Endodermal cell (in vitro differentiated cells): ENCODE measurements at places on chromosomes 1 and 21. TPM values are rescaled to one million over a fixed set of nuclear protein-coding genes. Genes with fewer than 3 reads are reported as not detected.

The FMN2 gene
- 27.2 to 32.5 TPM (median 32.0 TPM) in 3 replicates for total RNA-seq

DNA sequence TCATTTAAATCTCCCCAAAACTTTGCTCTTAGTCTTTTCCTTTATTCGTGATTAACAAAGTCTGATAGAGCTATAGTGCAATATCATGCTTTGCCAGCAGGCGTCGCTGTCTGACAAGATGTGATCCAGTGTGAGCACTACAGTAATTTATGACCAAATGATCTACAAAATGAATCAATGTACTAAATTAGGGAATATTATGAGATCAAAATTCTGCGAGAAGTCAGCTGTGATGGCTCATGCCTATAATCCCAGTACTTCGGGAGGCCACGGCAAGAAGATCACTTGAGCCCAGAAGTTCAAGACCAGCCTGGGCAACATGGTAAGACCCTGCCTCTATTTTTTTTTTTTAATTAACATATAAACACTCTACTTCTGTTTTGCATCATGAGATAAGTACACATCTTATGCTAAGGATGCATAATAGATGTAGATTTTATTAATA, 3.6 kb upstream of the SPSB1 start:
- DNase-seq: peak; percentile 91
- H3K4me3 ChIP-seq: no peak overlapping the region
- no peaks in the 10 kb centered on the region for H3K36me3 ChIP-seq
- no peak overlapping the region for H3K27ac ChIP-seq
- H3K4me1 ChIP-seq: no peaks in the 10 kb centered on the region

DNA sequence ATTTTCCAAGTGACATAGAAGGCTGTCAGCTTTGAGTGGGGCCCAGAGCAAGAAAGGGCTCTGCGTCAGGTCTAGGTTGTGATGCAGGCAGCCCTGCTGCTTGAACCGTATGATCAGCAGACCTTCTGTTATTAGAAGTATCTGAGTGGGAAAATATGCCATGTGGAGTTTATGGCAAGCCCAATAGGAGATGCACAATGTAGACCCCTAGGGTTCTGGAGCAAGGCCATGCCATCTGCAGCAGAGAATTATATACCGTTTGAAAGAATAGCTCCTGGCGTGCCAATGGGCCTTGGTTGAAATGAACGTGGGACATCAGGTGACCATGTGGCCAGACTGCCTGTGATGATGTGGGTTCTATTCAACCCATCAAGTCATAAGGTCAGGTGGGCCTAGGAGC, 44.1 kb upstream of the ZBTB18 start:
- DNase-seq: no peak
- H3K4me1 ChIP-seq: no peaks in the 10 kb centered on the region
- no peak overlapping the region for H3K27ac ChIP-seq

- H3K4me1 ChIP-seq: no peaks in the 10 kb centered on the region
- no peak overlapping the region for H3K4me3 ChIP-seq
Measured at GRCh38 chr1:105865546-105865945, 1190.9 kb upstream of the PRMT6 start.

DNA sequence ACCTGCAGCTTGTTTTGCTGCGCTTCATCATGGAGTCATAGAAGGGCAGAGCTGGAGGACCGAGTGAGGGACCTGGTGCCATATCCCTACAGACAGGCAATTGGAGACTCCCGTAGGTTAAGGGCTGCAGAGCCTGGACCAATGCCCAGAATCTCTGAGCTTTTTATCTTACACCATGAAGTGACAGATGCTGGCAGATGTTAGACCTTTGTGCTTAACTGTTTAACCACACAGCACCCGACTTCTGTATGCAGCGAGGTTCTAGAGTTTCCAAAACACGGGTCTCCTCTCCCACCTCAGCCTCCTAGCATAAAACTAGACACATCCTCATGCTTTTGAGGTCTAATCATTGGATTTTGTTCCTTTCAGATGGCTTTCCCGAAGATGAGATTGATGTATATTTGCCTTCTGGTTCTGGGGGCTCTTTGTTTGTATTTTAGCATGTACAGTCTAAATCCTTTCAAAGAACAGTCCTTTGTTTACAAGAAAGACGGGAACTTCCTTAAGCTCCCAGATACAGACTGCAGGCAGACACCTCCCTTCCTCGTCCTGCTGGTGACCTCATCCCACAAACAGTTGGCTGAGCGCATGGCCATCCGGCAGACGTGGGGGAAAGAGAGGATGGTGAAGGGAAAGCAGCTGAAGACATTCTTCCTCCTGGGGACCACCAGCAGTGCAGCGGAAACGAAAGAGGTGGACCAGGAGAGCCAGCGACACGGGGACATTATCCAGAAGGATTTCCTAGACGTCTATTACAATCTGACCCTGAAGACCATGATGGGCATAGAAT, 47.6 kb downstream of the B3GALT5 start:
- H3K27me3 ChIP-seq: no peaks in the 10 kb centered on the region
- DNase-seq: peak; percentile 60
- H3K4me1 ChIP-seq: no peaks in the 10 kb centered on the region

DNA sequence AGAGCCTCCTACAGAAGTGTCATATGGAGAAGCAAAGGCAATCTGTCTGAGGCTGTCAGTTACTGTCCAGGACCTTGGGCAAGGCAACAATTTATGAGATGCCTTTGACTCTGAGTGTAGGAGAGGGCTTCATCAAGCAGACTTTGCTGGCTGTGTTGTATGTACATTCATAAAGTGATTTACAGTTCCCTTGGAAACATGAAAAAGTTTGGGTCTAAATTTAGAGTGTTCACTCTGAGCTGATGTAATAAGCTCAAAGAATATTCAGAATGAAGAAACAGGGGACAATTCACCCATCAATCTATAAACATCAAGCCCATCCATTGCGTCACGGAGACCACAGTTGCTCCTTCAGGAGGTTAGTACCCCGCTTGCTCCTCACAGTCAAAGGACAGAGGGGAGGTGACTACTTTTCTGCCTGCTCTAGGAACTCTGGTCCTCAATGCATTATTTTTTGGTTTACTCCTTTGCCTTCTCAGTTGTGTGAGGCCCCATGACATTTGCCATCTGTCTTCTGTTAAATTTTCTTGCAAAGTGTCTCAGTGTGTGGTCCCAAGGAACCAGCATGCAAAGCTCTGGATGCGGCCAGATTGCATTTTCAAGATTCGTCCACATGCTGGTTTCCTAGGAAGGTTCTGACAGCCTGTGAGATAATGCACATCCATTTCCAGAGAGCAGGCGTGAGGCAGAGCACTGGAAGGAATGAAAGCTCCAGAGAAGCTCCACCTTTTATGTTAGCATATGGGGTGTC, 241.1 kb upstream of the KIAA0040 start:
- H3K27me3 ChIP-seq: peaks cover 7% of the 10 kb centered on the region
- H3K27ac ChIP-seq: no peak overlapping the region
- no peaks in the 10 kb centered on the region for H3K4me1 ChIP-seq
- H3K4me3 ChIP-seq: no peak overlapping the region

DNA sequence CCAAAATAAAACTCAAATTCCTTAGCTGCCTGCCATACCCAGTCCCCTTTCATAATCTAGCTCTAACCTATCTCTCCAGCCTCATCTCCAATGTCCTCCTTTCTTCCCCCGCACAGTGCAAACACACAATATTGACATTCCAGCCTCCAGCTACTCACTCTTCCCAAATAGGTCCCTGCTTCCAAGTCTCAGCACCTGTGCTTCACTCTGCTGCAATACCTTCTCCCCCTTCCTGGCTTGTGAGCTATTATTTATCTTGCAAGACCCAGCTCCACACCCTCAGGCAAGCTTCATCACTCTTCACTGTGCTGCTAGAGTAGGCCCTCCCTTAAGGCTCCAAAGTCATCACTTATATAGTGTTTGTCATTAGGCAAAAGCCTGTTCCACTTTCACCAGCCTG, 9.7 kb downstream of the PLPP3 start:
- H3K27me3 ChIP-seq: no peaks in the 10 kb centered on the region
- H3K36me3 ChIP-seq: no peaks in the 10 kb centered on the region
- no peak overlapping the region for H3K27ac ChIP-seq
- no peak for DNase-seq

DNA sequence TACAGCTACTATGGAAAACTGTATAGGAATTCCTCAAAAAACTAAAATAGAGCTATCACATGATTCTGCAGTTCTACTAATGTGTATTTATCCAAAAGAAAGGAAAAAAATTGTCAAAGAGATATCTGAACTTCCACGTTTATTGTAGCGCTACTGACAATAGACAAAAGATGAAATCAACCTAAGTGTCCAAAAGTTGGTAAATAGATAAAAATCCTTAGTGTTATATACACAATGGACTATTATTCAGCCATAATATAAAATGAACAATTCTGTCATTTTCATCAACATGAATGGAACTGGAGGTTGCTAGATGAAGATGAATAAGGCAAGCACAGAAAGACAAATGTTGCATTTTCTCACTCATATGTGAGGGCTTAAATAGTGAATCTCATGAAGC, 1492.1 kb downstream of the MRPL39 start:
- no peaks in the 10 kb centered on the region for H3K27me3 ChIP-seq
- H3K36me3 ChIP-seq: no peaks in the 10 kb centered on the region
- H3K27ac ChIP-seq: no peak overlapping the region
- no peak overlapping the region for H3K4me3 ChIP-seq
- no peaks in the 10 kb centered on the region for H3K4me1 ChIP-seq
- no peak for DNase-seq

The AMY1A gene
- not detected in 2 replicates for total RNA-seq

DNA sequence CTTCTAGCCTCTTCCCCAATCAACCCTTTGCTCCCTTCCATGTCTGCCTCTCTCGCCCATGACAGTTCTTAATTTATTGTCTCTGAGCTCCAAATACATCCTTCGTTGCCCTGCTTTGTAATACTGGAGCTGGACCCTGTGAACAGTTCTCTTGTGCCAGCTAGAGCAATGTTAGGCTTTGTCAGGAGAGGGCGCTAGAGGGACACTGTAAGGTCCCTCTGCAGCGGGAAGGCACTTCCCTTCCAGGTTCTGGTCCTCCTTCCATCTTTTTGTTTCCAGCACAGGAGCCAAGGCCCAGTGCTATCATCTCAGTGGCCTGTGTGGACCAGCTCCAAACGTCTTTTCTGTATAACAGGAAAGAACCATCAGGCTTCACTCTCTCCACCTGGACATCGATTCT, 95.9 kb downstream of the PTPRU start:
- no peak overlapping the region for H3K27ac ChIP-seq
- H3K4me1 ChIP-seq: peaks cover 2% of the 10 kb centered on the region
- H3K4me3 ChIP-seq: no peak overlapping the region
- DNase-seq: peak; percentile 90

The TFF2 gene
- total RNA-seq: not detected in 2 replicates

DNA sequence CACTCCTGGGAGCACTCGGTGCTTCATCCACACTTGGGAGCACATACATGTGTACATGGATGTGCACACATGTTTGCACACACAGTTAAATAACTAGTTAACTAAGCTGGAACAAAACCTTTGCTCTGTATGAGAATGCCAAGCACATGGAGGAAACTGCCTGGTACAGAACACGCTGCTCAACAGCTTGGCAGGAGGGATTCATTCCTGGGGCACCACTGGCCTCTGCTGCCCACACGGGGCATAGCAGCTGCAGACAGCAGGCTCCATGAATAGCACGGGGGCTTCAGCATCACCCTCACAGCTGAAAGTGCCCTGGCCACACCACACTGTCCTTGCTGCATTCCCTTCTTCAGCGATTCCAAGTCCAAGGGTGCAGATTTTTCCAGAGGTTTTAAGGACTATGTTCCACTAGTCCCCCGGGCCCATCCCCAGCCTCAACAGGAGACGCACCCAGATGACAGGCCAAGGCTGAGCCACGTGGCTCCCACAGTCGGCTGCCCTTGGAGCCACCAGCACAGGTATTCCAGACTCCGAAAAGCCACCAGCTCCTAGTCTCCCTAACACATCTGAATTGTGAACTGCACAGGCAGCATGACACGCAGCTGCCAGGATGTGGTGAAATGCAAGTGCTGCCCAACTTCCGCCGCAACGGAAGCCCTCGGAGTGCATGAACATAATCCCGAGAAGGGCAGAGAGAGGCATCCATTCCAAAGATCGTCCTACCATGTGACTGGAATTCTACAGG, 16.9 kb downstream of the NPHP4 start:
- no peaks in the 10 kb centered on the region for H3K4me1 ChIP-seq
- H3K36me3 ChIP-seq: no peaks in the 10 kb centered on the region
- peak; percentile 86 for DNase-seq
- H3K27ac ChIP-seq: no peak overlapping the region
- no peak overlapping the region for H3K4me3 ChIP-seq

DNA sequence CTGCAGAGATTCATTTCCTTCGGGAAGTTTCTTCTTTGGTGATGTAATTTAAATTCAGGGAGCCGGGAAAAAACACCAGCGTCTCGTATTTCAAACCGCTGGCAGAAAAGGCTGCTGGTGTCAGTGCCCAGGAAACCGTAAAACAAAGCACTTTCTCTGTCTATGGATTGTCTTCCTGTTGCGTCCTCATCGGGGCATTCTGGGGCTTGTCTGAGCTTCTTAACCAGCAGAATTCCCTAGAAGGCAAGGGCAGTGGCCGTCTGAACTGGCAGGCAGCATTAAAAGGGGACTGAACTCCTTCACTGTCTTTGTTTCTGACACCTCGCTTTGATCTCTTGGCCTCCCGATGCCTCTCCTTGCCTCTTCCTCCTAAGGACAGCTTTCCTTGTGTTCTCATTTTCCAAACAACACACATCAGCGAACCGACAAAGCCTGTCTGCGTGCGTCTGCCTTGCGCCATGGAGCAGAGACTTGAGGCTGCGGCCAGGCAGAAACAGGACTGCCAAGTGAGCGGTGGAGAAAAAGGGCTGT, 391.6 kb upstream of the VAMP3 start:
- no peaks in the 10 kb centered on the region for H3K36me3 ChIP-seq
- no peaks in the 10 kb centered on the region for H3K27me3 ChIP-seq
- H3K4me1 ChIP-seq: no peaks in the 10 kb centered on the region
- peak overlapping the region; percentile 95 for H3K27ac ChIP-seq
- DNase-seq: peak; percentile 73

- H3K27me3 ChIP-seq: no peaks in the 10 kb centered on the region
- H3K4me1 ChIP-seq: no peaks in the 10 kb centered on the region
- DNase-seq: no peak
- no peak overlapping the region for H3K4me3 ChIP-seq
Measured at GRCh38 chr1:178821134-178821866, 49.6 kb downstream of the ANGPTL1 start.

GRCh38 chr1:41536361-41536802, 51.9 kb upstream of the EDN2 start:
- no peaks in the 10 kb centered on the region for H3K4me1 ChIP-seq
- DNase-seq: no peak
- H3K4me3 ChIP-seq: no peak overlapping the region
- no peak overlapping the region for H3K27ac ChIP-seq

GRCh38 chr1:66525086-66525485, 8.9 kb upstream of the SGIP1 start:
- H3K36me3 ChIP-seq: no peaks in the 10 kb centered on the region
- no peak overlapping the region for H3K4me3 ChIP-seq
- H3K27me3 ChIP-seq: no peaks in the 10 kb centered on the region
- no peaks in the 10 kb centered on the region for H3K4me1 ChIP-seq

GRCh38 chr21:25963181-25963580, 207.4 kb downstream of the APP start:
- H3K4me3 ChIP-seq: no peak overlapping the region
- H3K36me3 ChIP-seq: peaks cover 60% of the 10 kb centered on the region
- H3K4me1 ChIP-seq: peaks cover 16% of the 10 kb centered on the region
- no peak for DNase-seq
